ENCODE measurements at places on chromosomes 12 and 14.

GRCh38 chr14:37230551-37231194, 32.9 kb downstream of the MIPOL1 start:
- DNase-seq = no peak

GRCh38 chr12:131755305-131756113, 44.6 kb downstream of the SFSWAP start:
- DNase-seq = no peak

DNA sequence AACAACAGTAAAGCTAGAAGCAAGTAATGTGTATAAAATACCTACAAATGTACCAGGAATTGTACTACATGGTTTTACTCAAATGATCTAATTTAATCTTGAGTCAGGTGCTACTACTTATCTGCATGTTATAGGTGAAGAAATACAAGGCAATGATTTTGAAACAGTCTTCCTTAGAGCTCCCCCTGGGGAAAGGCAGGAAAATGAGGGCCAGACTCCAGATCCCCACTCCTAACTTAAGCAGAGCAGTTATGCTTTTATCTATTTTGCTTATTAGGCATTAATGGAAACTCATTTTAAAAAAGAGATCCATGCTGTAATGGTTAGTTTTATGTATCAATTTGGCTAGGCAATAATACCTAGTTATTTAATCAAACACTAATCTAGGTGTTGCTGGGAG, 109.3 kb upstream of the CPSF6 start:
- no peak for DNase-seq

- DNase-seq = no peak
These were observed 41.2 kb upstream of the CRY1 start for GRCh38 chr12:107134558-107134957.

DNA sequence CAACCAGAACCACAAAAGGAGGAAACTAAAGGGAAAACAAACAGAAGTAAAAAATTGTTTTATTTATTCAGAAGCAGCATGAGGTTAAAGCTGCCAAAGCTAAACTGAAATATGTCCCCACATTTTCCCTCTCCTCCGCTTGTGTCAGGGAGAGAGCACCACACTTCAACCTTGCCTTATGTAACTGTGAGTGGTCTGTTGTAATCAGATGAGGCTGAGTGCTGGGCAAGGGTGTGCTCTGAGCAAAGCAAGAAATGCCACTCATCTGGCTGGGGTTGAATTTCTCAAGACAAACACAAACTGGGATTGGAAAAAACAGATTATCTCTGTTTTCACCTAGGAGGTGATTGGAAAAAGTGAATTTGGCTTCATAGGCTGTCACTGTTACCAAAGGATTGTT, 12.2 kb downstream of the CAPZA3 start:
- DNase-seq = no peak

DNA sequence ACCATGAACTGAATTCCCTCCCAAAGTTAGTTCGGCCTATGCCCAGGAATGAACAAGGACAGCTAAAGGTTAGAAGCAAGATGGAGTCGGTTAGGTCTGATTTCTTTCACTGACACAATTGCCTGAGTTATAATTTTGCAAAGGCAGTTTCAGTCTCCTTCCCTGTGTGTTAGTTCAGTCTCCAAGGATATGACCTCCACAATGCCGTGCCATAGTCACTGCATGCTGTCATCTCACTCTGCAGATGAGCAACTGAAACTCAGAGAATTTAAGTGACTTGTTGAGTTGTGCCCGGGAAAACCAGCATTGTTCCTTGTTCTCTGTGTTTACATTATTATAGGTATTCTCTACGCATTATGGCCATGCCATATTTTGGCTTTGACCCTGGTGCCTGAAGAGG, 10.1 kb upstream of the SERPINA1 start:
- no peak for DNase-seq
